ENCODE measurements at places on chromosomes 7 and 10.
A peak's percentile ranks its signal among the peaks of the same experiment; 100 is the strongest.

GRCh38 chr7:43296306-43296705, 183.9 kb downstream of the HECW1 start:
- DNase-seq = peak; percentile 33

DNA sequence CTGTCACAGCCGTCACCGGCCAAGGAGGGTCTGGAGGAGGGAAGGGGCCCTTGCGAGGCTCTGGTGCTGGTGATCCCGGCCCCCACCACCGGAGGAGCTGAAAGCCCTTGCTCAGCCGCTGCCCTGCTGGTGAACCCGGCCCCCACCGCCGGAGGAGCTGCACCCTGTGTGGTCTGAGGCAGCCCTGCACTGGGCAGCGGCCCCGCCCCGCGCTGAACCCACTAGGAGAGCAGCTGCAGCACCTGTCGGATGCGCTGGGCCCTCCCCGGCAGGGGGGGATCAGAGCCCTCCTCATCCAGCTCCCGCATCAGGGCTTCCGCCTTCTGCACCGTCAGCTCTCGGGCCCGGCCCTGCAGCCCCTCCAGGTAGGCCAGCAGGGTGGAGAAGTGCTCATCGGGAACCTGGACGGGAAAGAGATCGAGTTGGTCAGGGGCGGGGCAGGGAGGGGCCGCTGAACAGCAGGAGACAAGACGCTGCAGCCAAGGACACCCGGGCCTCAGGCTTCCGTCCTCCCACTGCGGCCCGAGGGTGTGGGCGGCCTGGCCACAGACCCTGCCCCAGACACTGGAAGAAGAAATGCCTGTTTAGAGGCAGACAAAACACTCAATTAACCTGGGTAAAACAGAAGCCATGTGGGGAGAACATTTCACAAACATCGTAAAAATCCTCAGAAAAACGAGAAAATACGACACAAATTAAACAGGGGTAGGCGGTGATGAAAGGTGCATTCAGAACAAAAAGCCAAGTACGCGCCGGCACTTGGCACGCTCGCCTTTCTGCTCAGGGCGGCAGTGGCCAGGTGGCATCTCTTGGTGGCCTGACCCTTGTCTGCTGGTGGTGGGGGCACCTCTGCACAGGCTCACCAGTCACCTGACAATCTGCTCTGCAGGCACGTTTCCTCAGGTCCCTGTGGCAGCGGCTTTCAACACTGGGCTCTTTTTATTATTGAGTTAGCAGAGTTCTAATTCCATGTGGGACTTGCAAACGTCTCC, 14.7 kb downstream of the CYP2W1 start:
- no peak for DNase-seq

- no peak for DNase-seq
These were observed 129.3 kb upstream of the BET1 start for GRCh38 chr7:94133460-94133859.

DNA sequence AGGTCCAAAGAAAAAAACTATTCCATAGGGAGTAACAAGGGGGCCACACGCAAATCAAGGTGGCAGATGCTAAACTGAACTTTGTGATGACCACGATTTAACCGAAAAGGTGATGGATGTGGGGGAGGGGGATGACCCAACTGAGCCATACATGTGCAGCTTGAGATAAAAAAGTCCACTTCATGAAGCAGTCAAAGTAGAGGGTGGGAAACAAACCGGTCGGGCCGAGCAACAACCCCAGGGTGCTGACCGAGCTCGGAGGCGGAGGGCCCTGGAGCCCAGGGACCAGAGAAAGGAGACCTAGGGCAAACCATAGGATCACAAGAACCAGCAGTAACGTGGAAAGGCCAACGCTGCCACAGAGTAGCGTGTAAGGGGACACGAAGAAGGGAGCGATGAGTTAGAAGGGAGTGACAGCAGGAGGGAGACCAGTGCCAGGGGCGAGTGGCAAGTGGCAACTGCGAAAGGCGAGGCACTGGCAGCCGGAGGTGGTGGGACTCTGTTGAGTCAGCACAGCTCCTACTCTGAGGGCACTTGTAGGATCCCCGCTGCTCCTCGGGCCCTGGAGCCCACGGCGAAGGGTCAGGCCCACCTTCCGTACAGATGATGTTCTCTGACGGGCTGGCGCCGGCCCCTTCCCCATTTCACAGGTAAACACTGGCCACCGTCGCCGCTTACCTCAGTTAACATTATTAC, 540 bp downstream of the SNX13 start:
- DNase-seq = peak; percentile 49

DNA sequence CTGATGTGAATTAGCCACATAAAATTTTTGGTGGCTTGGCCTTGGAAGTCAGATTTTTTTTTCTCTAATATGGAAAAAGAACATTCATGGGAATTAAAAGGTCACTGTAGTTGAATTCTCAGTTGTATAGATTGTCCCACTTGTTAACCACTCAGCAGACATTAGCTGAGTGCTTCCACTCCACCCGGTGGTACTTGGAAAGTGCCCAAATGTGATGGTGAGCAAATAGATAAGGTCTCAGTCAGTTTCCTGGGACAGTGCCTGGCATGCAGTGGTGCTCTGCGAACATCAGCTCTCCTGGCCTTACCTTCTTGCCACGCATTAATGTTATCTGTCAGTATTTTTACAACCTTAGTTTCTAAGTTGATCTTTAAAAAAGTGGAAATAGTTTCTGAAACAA, 1.4 kb downstream of the ATP5F1C start:
- DNase-seq = peak; percentile 3

DNA sequence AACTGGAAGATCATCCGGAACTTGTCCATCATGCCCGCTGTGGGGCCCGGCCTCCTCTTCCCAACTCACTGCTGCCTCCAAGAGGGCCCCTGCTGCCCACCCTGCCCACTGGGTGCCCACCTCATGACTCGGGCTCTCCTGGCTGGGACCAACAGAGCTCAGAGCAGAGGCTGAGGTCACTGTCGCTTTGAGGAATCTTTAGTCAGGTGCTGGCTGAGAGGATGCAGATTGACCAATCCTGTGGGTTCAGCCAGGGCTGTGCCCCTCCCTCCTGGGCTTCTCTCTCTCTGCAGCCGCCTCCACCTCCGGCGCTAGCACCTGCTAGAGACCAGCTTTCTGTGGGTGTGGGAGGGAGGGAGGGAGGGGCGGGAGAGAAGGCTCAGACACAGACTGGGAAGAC, at the start of gene CALHM1:
TSS of gene CALHM1 (minus strand) at position 181 of the 400 bp plus-strand sequence. CDS start at position 32, 149 bp downstream.
- DNase-seq = peak; percentile 33

DNA sequence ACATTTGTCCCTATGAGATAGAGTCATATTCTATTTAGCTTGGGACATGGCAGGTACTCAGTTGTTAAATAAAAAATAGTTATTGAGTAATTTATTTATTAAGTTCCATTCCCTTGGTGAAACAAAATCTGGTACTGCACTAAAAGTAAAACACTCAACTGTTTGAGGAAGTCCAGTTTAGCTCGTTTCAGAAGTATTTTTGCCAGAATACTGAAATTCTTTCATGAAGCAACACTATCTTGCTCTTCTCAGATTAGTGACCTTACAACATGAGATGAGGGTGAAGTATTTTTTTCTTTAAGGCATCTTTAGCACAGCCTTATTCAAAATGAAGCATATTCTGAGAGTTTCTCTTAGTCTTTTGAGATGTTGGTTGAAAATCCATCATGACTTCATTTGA, 106.0 kb downstream of the ZNF365 start:
- DNase-seq = no peak

DNA sequence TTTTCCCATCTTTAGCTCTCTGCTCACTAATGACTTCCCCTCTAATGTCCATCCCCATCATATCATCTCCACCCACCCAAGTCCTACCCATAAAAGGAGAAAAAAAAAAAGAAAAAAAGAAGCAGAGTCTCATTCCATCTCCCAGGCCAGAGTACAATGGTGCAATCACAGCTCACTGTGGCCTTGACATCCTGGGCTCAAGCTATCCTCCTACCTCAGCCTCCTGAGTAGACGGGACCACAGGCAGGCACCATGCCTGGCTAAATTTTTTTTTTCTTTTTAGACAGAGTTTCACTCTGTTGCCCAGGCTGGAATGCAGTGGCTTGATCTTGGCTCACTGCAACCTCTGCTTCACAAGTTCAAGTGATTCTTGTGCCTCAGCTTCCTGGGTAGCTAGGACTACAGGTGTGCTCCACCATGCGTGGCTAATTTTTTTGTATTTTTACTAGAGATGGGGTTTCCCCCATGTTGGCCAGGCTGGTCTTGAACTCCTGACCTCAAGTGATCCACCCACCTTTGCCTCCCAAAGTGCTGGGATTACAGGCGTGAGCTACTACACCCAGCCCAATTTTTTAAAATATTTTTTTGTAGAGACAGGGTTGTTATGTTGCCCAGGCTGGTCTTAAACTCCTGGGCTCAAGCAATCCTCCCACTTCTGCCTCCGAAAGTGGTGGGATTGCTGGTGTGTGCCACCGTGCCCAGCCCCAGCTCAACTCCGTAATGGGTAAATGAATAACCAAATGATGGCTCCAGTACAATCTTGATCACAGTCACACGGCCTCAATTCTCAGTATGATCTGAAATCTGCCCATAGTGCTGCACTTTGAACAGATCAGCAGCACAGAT, 24.6 kb upstream of the SGMS1 start:
- DNase-seq = no peak

DNA sequence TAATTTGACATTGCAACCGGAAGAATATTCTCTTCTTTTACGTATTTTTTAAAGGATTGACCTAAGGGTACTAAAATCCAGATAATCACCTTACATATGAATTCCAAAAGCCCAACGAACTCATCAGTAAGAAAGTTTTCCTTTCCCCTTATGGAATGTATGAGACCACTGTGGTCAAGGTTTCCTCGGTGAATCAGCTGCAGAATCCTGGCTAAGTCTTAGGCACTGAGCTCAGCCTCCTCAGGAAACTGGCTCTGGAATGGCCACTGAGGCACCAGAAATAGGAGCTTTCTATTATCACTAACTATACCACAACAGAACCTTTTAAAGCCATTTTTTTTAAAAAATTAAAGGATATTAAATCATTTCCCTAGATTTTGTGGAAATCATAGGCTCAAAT, 21.0 kb downstream of the SVIL start:
- no peak for DNase-seq

- no peak for DNase-seq
These were observed 381.4 kb downstream of the RPS24 start for GRCh38 chr10:78415111-78415510.

DNA sequence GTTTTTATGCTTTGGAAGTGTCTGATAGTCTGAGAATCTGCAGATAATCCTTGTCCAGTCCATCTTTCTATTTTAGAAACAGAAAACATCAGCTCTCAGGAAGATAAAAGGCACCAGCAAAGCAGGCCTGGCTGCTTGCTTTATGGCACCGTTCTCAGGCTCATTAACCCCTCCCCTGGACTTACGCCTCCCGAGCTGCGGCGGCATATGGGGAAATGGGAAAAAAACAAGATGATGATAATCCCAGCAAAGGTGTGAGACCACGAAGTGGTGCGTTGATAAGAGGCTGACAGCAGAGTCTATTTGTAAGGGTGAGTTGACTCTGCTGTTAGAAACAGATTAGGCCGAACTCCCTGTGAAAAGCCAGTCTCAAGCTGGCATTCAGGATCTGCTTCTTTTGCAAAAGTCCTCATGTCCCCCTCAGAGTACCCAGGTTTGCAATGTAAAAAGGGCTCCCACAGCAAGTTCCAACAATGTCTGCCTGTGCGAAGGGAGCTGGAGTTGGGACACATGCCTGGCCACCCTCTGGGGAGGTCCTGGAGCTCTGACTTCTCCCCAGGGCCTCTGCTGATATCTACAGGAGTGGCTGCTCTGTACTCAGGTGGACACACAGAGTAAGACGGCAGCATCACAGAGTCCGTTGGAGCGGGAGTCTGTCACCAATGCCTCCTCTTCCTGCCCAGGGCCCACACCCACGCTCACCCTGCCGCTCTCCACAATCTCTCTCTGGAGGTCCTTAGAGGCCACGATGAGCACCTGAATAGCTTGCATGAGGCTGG, 54.3 kb downstream of the SPDYE5 start:
- DNase-seq = no peak

DNA sequence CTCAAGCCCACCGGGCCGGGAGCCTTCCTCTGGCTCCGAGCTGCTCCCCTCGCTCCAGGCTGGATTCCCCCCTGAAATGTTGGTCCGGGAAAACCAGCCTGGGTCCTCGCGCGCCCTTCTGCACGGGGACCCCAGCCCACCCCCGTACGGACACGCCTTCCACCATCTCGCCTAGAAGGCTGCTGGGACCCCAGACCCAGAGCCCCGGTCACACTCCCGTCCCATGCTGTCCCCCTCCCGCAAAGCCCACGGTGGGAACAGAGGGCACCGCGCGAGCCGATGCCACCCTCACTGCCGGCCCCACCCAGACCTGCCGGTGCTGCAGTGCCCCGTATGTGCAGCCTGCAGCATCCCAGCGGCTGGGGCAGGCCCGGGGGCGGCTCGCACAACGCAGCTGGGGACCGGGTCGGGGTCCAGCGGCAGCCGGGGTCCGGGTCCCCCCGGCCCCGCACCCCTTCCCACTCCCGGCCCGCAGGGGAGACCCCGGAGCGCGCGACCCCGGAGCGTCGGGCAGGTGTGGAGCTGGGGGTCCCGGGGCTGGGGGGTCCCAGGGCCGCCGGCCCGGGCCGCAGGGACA, 871 bp downstream of the SPOCK2 start:
- DNase-seq = peak; percentile 40

DNA sequence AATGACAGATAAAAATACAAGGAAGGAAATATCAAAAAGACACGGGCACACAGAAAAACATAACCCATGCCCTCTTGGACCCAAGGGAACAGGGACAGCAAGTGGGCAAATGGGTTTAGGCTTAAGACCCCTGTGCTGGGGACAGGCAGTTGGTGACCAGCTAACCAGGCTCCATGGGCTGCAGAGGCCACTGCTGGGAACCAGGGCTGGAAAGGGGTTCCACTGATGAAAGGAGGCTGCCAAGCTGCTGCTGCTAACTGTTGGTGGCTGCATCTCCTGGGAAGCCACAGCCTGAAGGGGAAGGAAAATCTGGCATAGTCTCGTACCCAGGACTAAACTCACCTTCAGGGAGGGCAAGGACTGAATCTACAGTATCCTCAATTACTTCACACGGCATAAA, 579.2 kb upstream of the MGMT start:
- no peak for DNase-seq

- no peak for DNase-seq
These were observed 117.9 kb downstream of the HIPK2 start for GRCh38 chr7:139659922-139660316.

DNA sequence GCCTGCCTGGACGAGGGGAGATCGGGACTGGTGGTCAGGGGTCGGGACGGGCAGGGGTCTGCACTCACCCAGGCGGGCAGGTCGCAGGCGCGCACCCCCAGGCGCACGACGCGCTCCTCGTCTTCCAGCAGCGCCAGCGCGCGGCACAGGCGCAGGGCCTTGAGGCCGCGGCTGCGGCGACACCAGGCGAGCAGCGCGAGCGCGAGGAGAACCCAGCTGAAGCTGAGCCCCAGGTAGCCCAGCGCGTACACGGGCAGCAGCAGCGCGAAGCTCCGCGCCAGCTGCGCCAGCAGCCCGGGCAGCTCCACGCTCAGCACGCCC, 328 bp downstream of the ESYT2 start:
- no peak for DNase-seq

- DNase-seq = no peak
These were observed 170.7 kb downstream of the HERPUD2 start for GRCh38 chr7:35524112-35524804.

- DNase-seq = no peak
These were observed 289.0 kb upstream of the PHYHIPL start for GRCh38 chr10:58887474-58887873.

GRCh38 chr10:12507165-12507850, 158.0 kb downstream of the CAMK1D start:
- DNase-seq = no peak

GRCh38 chr10:94219829-94220228, 142.9 kb downstream of the NOC3L start:
- no peak for DNase-seq

- no peak for DNase-seq
These were observed 10.2 kb downstream of the PYROXD2 start for GRCh38 chr10:98404571-98405359.
